Renal cortex interstitium (tissue), 15 donors: ENCODE measurements at places on chromosomes 3 and 15.

DNA sequence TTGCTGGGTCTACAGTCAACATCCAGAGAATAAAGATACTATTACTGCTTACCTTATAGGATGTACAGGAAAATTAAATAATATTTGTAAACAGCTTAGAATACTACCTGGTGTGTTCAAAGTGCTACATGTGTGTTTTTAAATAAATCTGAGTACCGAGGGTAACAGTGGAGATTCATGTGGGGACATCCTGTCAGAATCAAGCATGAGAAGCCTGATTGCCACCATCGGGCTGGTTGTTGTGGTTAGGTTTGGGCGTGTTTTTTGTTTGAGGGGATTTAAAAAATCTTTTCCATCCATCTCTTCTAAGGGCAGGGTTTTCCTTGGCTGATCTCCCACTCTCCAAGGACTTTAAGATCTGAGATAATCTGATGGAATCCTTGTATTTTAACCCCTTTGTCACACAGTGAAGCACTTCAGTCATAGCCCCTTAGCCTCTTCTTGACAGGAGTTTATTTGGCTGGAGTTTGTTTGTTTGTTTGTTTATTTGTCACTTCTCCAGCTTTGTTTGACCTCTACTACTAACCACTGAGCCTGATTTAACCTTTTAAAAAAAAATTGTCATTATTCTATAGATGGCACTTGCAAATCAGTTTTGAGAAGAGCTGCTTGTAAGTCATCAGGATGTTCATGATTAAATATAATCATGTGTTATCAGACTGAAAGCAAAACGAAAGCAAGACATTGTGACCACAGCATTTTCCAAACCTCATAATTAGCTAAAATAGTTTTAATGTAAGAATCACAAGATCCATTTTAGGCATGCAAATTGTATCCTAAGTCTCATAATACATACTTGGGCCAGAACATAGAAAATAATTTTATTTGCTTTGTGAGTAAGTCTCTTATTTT is 72.8 kb upstream of the RARB start:
- no peak for DNase-seq

GRCh38 chr15:34470892-34471291 is 33.3 kb upstream of the GOLGA8A start:
- no peak for DNase-seq

- no peak for DNase-seq
Observed at GRCh38 chr15:98286831-98287230, 326.3 kb downstream of the ARRDC4 start.

- DNase-seq, result no peak
Observed at GRCh38 chr3:124654470-124654845, 75.8 kb upstream of the UMPS start.

DNA sequence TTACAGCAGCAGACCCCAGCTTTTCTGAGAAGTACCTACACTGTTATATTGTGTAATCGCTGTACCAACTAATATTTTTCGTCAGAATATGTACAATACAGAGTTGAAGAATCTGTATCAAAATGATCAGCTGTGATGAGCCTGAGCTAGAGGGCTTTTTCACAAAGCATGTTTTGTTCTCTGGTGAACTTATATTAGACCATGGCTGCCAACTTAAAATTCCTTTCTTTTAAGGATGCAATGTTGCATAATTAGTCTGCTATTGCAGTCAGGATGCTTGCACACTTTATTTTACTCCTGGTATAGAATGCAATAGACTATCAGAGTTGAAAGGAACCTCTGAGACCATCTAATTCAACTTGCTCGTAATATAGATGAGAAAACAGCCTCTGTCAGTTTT is 127.8 kb downstream of the RBMS3 start:
- DNase-seq, result no peak

DNA sequence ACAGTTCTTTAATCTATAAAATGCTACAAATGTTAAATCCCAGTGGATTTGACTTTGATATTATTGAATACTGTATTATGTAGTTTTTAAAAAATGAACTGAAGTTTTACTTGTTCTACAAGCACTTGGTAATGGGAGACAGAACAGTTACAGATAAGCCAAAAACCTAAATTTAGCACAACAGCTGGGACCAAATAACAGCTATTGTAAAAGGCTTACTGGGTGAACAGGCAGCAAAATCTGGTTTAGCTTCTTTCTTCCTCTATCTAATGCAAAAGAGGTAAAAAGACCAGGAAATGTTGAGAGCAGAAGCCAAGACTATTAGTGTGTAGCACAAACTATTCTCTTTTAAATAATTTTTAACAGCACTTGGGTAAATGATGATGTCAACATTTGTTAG is 1.6 kb upstream of the ATOSA start:
- no peak for DNase-seq

GRCh38 chr3:173819368-173819767 is 421.8 kb downstream of the NLGN1 start:
- DNase-seq, result no peak

DNA sequence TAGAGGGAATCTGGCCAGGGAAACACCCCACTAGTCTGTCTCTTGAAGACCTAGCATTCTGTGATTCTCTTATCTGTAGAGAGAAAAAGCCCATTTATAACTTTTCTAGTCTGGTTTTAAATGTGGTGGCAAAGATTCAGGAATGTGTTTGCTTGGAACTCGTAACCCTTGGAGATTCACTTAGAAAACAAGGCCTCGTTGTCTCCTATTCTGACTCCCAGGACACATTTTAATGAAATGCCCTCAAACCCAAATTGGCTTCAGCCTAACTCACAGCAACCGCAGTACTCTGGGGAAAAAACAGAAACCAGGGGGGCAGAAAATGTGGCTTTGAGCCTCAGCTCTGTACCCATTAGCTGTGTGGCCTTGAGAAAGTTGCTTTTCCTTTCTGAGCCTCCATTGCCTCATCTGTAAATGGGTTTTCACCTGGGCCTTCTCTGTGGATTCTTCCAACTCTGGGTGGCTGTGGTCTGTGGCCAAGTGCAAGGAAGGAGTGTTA is 36.5 kb downstream of the RPLP1 start:
- no peak for DNase-seq

DNA sequence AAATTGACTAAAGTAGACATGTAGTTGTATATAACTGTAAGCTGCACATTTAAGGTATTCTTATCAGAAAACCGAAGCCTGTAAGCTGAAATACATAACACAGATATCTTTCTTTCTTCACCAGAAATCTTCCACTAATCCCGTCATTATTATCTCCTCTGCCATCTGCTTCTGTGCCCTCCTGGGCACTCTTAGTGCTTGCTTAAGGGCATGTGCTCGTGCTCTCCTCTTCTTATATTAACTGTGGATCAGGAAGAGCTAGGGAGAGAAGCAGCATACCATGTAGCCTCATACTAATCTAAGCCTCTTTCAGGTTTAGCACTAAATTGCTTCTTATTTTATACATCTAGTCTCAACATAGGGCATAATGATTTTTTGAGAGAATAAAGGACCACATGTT is 60.8 kb downstream of the RIOX2 start:
- DNase-seq, result no peak

GRCh38 chr3:167350245-167350862 is 29.7 kb downstream of the ZBBX start:
- DNase-seq, result no peak

DNA sequence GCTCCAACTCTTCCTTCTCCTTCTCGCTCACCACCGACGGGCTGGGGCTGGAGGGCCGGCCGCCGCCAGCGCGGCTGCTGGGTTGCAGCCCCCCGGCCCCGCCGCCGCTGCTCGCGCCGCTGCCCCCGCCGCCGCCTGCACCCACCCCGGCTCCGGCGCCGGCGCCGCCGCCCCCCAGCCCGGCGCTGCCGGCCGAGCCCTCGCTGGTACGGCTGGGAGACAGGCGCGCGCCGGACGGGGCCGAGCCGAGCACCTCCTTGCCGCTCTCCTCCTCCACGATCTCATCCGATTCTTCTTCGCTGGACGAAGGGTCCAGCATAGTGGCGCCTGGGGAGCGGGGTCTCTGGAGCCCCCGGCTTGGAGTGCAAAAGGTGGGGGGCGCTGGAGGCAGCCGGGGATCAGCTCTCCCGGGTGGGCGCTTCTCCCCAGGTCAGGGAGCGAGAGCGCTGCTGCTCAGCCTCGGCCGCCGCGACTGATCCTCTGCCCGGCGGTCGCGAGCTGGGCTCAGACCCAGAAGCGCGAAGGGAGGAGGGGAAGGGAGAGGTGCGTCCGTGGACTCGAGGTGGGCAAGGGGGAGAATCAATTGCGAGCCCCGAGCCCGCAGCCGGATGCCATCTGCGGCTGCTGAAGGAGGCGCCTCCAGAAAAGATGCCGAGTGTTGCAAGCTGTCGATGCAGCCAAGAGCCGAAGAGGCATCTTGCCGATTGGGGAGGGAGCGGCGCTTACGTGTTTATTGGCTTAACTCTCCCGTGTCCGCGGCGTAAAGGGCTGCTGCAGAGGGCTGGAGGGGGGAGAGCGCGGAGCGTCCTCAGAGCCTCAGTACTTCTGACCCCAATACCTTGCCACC is at the start of gene CADPS:
CADPS (minus strand) TSS at position 706 of the 847 bp plus-strand sequence; CDS start at position 319, 387 bp downstream.
- DNase-seq, result no peak

DNA sequence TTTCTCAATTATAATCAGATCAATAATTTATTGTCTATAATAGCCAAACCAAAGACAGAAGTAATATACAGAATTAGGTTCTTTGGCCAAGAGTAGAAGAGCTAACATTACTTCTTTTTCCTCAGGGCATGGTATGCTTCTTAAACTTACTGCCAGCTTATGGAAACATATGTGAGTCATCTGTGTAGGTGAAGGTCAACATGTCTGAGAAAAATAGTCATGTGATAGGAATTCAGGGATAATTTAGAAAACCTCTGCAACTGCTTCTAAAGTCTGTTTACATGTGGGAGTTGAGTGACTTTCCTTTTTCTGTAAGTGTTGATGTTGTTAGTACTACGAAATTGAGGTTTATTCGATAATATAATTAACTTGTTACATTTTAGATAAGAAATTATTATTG is 19.2 kb upstream of the MAP6D1 start:
- no peak for DNase-seq

DNA sequence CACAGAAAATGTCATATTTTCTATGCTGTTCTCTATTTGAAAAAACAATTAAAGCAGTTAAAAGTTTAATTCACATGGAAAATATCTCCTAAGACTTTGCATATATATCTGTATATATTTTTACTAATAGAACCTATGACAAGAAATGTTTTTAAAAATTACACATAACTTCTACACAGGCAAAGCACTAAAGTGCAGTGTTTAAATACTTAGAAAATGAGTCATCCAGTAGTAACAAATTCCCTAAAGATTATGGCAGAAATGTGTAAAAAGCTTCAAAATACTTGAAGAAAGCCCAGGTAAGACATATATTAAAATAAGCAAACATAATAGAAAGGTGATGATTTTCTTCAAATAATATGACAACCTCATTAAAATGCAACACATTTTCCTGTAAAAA is 236.6 kb downstream of the TBC1D5 start:
- no peak for DNase-seq

GRCh38 chr3:1195947-1196346 is 103.1 kb downstream of the CNTN6 start:
- DNase-seq, result no peak

DNA sequence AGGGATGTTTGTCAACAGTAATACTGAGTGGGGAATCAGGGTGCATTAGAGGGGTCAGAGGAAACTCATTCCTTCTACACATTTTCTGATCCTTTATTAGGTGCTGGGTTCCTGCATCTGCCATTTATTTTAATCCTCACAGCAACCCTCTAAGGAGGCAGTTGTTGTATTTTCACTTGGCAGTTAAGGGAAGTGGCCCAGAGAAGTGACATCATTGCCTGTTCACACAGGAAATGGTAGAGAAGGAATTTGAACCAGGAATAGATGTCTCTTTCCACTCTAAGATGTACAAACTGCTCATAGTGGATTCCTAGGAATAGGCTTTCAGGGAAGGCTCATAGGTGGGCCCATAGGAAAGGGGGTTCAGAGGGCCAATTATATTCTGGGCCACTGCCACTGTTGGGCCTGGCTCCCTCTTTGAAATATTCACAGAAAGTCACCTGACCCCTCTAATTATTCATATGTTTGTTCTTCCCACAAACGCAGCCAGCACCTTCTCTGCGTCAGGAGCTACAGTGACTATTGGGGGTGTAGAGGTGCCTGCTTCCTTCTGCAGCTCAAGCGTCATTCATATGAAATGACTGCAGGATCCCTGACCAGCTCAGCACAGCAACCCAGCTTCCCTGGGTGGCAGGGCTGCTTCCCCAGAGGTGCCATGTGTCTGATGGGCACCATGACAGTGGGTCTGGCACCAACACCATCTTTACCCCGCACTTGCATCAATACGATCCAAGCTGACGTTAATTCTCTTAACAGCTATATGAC is 163.9 kb upstream of the SMAD3 start:
- DNase-seq, result no peak
